ENCODE measurements at places on chromosomes 2 and 18.

DNA sequence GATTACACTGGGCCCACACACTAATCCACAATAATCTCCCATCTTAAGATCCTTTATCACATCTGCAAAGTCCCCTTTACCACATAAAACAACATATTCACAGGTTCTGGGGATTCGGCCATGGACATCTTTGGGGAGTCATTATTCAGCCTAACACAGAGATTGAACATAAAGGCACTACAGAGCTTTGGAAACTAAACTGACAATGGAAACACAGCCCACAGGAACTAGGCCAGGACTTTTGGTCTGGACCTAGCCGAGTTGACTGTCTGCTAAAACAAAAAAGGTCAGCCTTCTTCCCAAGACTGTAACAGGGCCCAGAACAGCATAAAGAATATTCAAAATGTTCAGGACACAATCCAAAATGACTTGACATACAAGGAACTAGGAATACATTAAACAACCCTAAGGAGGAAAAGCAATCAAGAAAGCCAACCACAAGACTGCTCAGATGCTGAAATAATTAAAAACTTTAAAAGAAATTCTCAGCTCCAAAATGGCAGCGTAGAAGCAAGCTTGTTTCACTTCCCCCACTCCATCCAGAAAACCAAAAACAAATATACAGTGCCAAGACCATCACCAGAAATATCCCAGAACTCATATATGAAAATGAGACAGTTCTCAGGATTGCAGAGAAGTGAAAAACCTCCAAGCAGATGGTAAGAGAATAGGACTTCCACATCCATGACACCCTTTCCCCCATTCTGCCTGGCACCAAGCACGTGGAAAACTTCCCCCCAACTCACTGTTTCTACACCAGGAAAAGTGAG is 207.8 kb downstream of the ATAD2B start:
- DNase-seq, result no peak

GRCh38 chr18:44915661-44916060 is 235.0 kb downstream of the SETBP1 start:
- no peak for DNase-seq

GRCh38 chr18:79121746-79122474 is 52.7 kb downstream of the ATP9B start:
- no peak for DNase-seq

GRCh38 chr2:70472221-70472890 is 81.3 kb downstream of the TGFA start:
- no peak for DNase-seq

DNA sequence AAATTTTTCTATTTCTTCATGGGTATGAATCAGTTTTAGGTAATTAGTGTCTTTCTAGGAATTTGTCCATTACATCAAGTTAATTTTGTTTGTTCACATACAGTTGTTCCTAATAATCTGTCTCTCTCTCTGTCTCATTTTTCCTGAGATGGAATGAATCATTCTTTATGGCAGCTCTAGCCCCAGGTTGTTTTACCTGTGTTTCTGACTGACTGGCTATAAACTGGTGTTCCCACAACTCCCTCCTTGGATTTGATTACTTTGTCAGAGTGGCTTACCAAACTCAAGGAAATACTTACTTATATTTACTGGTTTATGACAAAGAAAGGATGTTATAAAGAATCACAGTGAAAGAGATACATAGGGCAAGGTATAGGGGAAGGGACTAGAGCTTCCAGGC is 15.1 kb downstream of the ADNP2 start:
- no peak for DNase-seq

- DNase-seq, result no peak
Observed at GRCh38 chr2:47653902-47654789, 128.8 kb upstream of the MSH6 start.

DNA sequence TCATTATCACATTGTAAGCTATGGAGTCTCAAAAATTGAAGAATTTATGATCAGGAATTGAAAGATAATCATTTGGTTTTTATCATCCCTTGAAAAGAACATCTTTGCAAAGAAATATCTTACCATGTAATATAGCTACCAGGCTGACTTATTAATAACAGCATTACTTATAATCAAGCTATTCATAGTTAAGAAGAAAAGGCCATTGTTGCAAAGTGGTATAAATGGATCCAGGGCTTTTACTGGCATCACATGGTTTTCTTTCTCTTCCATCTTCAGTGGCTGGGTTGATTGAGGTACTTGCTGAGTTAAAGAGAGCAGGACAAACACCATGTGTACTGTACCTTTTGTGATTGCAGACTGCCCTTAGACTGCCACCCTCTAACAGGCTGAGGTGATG is 39.6 kb downstream of the MFSD6 start:
- no peak for DNase-seq
